Head of caudate nucleus (tissue), 42 donors: ENCODE measurements at places on chromosomes 1 and 21.

DNA sequence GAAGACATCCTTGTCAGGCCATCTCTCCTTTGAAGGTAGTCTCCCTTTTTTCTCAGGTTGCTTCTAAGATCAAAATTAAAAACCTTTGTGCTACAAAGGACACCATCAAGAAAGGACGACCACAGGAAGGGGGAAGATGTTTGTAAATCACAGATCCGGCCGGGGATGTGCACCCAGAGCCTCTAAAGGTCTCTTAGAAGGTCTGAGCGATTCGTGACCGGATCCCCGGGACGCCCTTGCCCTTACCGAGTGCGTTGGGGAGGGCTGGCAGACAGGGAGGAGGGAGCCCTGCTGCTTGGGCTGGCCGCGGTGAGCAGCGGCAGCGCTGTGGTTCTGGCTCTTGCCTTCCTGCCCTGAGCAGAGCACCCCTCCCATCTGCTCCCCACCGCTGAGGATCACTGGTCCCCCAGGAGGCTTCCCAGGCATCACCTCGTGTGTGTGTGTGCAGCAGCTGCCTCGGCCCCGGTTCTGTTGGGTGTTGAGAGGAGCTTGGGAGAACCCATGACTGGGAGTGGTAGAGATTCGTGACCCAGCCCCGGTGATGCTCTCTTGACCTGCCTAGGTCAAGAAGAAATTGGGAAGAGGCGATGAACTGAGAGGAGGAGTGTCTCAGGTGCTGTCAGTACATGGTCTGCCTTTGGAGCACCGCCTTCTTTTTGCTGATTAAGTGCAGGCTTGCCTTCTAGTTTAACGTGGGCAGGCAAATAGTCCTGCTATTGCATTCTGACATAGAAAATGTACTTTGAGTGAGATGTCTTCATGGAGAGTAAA lies 34.5 kb downstream of the AGPAT3 start:
- DNase-seq: no peak

- no peak for DNase-seq
Observed at GRCh38 chr1:236895665-236896387, 100.7 kb downstream of the MTR start.

GRCh38 chr1:110087812-110088738 lies 17.6 kb upstream of the ALX3 start:
- peak; percentile 52 for DNase-seq

- DNase-seq: no peak
Observed at GRCh38 chr21:35868005-35868868, 192.1 kb downstream of the SETD4 start.

- DNase-seq: no peak
Observed at GRCh38 chr1:67242016-67242415, 65.7 kb upstream of the IL12RB2 start.

GRCh38 chr1:218367118-218367517 lies 22.0 kb downstream of the TGFB2 start:
- no peak for DNase-seq

GRCh38 chr21:42158846-42159245 lies 60.1 kb upstream of the ABCG1 start:
- peak; percentile 1 for DNase-seq

DNA sequence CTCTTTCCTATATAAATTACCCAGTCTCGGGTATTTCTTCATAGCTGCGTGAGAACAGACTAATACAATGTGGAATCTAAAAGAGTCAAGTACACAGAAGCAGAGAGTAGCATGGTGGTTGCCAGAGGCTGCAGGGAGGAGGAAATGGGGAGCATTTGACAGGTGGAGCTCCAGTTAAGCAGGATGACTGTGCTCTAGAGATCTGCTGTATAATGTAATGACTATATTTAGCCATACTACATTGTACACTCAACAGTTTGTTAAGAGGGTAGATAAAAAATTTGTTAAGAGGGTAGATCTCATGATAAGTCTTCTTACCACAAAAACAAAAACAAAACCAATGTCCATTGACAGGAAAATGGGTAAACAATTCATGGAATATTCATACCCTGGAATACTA lies 82.1 kb downstream of the MT1HL1 start:
- DNase-seq: no peak
